ENCODE measurements at places on chromosomes 11 and 22.

DNA sequence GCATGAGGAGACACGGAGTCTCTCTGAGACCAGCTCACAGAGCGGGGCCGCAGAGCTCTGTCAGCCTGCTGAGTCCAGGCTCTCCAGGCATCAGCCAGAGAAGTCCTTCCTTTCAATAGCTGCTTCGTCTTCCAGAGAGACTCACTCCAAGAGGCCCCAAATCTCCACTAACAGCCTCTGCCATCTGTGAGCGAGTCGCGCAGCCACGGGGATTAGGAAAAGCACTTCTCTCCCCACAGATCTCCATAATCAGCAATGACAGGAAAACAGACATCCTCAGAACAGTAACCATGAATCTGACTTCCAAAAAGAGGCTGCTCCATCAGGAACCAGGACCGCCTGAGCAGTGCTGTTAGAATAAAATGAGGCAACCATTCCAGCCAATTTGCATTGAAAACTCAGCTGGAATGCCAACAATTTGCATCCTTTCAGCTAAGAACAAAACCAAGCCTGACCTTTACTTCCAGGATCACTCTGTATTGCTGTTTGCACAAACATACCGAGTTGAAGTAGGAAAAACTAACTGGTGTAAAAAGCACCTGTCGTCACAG, 65.4 kb downstream of the SMCO4 start:
- DNase-seq = no peak

DNA sequence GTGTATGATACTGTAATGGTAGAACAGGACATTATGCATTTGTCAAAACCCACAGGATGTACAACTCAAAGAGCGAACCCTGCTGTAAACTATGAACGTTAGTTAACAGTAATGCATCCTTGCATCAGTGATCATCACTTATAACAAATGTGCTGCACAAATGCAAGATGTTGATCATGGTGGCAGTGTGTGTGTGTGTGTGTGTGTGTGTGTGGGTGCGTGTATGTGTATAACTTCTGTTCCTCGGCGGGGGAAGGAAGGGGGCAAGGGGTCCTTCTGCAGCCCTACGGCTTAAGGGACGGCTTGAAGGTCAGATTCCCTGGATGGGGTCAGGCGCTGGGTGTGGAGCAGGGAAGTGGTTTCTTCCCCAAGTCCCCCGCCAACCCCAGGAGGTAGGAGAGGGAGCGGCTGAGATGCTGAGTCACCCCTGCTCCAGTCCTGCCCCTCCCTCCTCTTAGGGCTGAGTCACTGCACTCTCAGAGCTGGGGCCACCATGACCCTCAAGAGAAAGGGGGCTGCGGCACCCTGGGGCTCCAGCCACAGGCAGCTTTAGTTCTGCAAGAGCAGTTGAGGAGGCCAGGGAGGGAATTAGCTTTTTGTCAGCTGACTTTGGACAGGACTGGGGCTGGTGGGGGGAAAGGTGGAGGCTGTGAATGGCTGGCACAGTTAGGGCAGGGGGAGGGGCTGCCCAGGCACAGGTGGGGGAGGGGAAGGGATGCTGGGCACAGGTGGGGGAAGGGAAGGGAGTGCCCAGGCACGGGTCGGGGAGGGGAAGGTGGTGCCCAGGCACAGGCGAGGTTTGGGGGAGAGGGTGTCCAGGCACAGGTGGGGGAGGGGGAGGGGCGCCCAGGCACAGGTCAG, 8.8 kb upstream of the CTSD start:
- peak; percentile 79 for DNase-seq

- DNase-seq = no peak
These were observed 1180.8 kb downstream of the JRKL start for GRCh38 chr11:97570636-97571035.

DNA sequence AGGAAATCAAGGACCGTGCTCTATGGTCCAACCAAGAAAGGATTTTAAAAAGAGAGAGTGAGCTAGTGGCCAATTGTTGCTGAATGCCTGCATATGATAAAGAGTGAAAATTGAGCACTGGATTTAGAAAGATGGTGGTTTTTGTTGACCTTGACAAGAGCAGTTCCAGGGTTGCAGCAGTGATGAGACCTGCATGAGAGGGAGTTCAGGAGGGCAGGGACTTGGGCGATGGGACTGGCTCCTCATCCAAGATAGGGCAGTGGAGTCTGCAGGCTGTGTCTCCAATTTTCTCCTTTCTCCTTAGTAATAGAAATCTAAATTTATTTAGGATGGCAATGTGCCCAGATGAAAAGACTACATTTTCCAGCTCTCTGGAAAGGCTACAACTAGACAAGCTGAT, 94.0 kb upstream of the B3GAT1 start:
- no peak for DNase-seq

- no peak for DNase-seq
These were observed 240.2 kb downstream of the TBC1D22A start for GRCh38 chr22:47002692-47003091.

DNA sequence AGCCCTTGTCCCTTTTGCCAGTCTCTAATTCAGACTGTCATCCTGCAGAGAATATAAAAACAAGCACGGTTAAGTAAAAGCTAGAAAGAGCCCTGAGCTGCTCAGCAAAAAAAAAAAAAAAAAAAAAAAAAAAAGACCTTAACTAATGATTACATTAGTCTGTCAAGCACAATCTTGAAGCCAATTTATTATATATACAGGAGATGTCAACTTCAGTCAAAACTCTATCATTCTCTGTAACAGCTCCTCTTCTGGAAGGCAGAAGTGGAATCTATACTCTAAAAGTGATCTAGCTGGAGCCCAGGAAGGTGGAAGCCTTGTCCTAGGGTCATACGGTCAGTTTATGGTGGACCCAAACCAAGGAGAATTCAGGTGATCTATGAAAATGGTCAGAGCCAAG, 55.2 kb upstream of the UBASH3B start:
- no peak for DNase-seq

- no peak for DNase-seq
These were observed 49.7 kb downstream of the LIF start for GRCh38 chr22:30196880-30197336.

DNA sequence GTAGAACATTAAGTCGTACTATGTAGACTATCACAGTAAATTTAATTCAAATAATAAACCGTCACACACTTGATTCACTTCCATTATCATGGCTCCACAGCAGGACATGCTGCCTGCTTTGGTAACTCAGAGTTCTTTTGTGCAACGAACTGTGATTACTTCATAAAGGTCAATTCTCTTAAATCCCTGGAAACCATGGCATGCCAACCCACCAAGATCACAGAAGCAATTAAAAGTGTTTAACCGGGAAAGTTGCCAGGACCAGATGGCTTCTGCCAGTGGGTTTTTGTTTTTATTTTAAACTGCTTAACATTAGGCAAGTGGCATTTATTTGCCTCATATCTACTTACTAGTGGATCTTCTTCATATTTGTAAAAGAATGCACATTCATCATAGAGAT, 1162.1 kb downstream of the DLG2 start:
- no peak for DNase-seq

DNA sequence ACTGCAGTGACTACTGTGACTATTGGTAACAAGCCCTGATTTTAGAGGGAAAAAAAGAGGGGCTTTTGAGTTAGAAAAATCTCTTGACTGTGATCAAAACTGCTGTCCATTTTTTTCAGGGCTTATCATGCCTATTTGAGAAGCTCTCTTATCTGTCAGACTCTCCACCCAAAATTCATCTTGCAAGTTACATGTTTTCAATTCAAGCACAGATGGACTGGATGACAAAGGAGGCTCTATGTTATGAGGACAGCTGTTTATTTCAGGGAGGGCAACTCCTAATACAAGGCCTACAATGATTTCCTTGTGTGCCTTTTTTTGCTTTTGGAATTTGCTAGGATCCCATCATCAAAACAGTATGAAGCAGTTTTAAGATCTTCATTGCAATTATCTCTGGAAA, 35.2 kb upstream of the USP47 start:
- no peak for DNase-seq

GRCh38 chr11:101582236-101582988, 1.4 kb downstream of the TRPC6 start:
- DNase-seq = no peak

GRCh38 chr11:17403980-17404759, 15.7 kb upstream of the KCNJ11 start:
- DNase-seq = no peak

- no peak for DNase-seq
These were observed 69.7 kb upstream of the LMO1 start for GRCh38 chr11:8333376-8333775.

DNA sequence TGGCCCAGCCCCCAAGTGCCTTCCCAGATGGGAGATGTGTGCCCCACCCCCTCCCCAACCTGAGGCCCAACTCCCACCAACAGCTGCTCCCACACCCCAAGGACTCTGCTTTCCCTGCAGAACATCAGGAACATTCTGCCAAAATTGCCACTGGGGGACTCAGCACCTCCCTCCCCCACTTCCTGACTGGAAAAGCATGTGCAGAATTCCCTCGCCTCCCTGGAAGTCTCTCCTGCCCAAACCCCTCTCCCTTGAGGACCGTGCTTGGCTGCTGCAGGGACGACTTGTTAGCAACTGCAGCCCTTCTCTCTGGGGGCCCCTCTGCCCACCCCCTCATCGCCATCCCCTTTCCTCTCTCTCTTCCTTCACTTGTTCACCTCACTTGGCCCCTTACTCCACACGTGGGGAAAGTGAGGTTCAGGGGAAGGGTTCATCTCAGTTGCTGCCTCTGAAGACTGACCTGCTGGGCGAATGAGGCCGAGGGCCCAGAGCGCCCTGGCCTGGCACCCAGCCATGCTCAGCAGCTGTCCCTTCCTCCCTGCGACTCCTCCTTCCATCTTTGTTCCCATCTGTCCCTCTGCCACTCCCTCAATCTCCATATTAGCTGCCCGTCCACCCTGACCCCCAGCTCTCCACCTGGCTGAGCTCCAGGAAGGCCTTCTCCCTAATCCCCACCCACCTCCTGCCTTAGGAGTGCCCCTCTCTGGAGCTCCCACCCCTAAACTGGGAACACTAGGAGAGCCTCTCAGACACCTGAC, 105.1 kb downstream of the CHST1 start:
- DNase-seq = no peak

Data from amniotic stem cell (primary cell).